ENCODE measurements at places on chromosomes 4 and X. TPM values are rescaled to one million over a fixed set of nuclear protein-coding genes. Genes with fewer than 3 reads are reported as not detected.

DNA sequence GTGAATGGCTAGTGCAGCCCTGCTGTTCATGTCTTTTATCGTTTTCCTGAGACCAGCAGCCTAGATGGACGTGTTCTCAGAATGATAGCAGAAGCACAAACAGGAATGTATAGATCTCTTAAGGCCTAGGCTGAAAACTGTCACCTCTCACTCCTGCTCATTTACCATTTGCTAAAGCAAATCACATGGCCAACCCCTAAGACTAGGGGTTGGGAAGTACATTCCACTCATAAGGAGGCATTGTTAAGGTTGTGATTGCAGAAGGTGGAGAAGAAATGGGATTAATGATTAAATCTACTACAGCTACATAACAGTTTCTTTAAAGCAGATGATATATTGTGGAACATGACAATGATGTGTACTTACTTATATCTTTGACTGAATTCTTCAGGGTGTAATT lies 536.8 kb upstream of the FTHL17 start:
- no peaks in the 10 kb centered on the region for H3K27me3 ChIP-seq
- H3K4me3 ChIP-seq: no peak overlapping the region

- H3K27me3 ChIP-seq: no peaks in the 10 kb centered on the region
- H3K36me3 ChIP-seq: no peaks in the 10 kb centered on the region
- DNase-seq: no peak
- H3K27ac ChIP-seq: peak overlapping the region; percentile 65
- H3K4me3 ChIP-seq: peak overlapping the region; percentile 95
These were observed 1.1 kb upstream of the CCNQ start for GRCh38 chrX:153600032-153600373.

GRCh38 chr4:16052939-16053338 lies 30.9 kb downstream of the PROM1 start:
- no peak for DNase-seq
- H3K4me1 ChIP-seq: no peaks in the 10 kb centered on the region
- H3K27ac ChIP-seq: no peak overlapping the region
- H3K4me3 ChIP-seq: no peak overlapping the region
- H3K36me3 ChIP-seq: peaks cover 2% of the 10 kb centered on the region

The TEX13D gene
- not detected for total RNA-seq

The HSFX2 gene
- total RNA-seq: not detected

The PWWP3B gene
- total RNA-seq: not detected

Data from T-helper 17 cell (primary cell).